ENCODE measurements at places on chromosomes 6 and 20.

DNA sequence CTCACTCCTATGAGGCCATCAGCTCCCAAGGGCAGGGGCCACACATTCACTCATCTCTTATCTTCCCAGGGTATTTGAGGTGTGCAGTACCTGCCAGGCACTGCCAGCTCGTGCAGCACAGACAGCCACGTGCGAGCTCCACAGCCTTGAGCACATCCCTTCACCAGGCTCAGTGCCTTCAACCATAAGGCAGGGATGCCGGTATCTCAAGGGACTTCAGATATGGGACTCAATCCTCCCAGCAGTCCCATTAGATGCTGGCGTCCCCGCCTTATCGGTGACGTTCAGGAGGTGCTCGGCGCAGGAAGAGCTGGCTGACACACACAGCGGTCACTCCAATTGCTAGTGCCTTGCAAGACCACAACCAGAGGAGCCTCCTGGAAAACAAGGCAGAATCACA is 47.0 kb downstream of the EZR start:
- no peak overlapping the region for H3K27ac ChIP-seq
- no peaks in the 10 kb centered on the region for H3K4me1 ChIP-seq
- H3K4me3 ChIP-seq, result no peak overlapping the region
- H3K27me3 ChIP-seq, result no peaks in the 10 kb centered on the region
- H3K36me3 ChIP-seq, result peaks cover 100% of the 10 kb centered on the region

DNA sequence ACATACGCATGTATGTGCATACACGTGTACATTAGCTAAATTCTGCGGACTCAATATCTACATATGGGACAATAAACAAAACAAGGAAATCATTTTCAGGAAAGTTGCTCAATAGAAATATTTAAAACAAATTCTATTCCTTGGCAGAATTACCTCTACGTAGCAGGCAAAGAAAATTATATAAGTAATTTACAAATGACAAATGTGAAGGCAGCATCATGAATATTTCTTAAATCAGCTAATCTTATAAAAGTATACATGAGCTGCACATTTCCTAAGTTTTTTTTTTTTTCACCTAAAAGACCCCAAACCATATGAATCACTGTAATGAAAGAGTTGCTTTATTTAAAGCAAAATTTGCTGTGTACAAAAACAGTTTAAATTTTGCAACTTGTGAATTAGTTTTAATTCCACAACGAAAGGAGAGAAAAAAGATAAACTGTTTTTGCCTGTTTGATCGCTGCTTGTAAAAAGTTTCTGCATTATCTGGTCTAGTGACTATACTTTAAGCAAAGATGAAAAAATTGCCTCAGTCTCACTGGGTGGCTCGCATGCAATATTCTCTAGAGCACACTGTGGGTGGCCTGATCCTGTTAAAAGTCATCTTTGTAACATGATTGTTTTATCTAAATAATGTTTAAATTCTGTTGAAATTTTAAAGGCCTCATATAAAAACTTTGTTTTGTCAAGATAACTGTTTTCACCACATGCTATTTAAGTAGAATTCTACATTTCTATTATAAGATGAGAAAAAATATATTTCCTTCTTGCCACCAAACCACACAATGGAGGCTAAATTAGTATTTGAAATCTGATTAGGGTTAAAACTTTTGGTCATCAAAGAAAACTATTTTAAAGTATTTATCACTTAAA is 57.1 kb downstream of the HUS1B start:
- no peaks in the 10 kb centered on the region for H3K4me1 ChIP-seq
- no peaks in the 10 kb centered on the region for H3K27me3 ChIP-seq
- no peak for DNase-seq
- no peak overlapping the region for H3K27ac ChIP-seq
- no peak overlapping the region for H3K4me3 ChIP-seq

DNA sequence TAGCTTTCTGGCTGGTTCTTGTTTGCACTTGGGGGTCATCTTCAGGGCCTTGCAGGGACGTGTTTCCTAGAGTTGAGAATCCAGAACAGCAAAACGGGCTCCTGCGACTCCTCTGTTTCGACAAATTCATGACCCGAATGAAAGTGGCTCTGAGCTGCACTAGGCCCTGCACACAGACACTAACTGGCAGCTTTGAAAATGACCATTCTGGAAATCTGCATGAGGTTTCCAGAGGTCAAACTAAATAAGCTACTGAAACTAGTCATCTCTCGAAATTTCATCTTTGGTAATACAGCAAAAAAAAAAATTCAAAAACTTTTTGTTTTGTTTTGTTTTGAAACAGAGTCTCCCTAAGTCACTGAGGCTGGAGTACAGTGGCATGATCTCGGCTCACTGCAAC is 15.5 kb upstream of the BMP7 start:
- H3K27me3 ChIP-seq, result no peaks in the 10 kb centered on the region
- no peak overlapping the region for H3K4me3 ChIP-seq
- H3K27ac ChIP-seq, result no peak overlapping the region
- H3K36me3 ChIP-seq, result no peaks in the 10 kb centered on the region

- H3K4me1 ChIP-seq, result no peaks in the 10 kb centered on the region
- peaks cover 6% of the 10 kb centered on the region for H3K36me3 ChIP-seq
- no peak overlapping the region for H3K27ac ChIP-seq
- H3K27me3 ChIP-seq, result no peaks in the 10 kb centered on the region
These were observed 321.6 kb upstream of the QKI start for GRCh38 chr6:163092876-163093275.

DNA sequence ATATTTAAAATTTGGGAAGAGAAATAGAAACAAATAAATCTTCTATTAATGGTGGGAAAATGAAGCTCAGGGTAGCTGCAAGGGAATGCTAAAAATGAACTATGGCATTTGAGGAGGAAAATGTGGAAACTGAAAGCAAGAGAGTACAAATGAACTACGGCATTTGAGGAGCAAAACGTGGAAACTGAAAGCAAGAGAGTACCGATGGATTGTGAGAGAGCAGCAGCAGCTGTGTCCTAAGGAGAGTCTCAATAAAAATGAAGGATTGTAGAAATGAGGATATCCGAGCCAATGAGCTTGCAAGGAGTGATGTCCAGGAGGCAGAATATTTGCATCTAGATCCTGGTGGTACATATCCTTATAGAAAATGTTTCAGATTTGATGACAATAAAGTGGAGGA is 547.1 kb upstream of the ZNF337 start:
- H3K4me3 ChIP-seq, result no peak overlapping the region
- H3K36me3 ChIP-seq, result 0 out of 2 replicates have a peak, but pooled peaks cover 4% of the 10 kb centered on the region
- no peak for DNase-seq
- no peaks in the 10 kb centered on the region for H3K4me1 ChIP-seq
- H3K27ac ChIP-seq, result no peak overlapping the region
- H3K27me3 ChIP-seq, result no peaks in the 10 kb centered on the region

Measured in H9 (cell line).